Gastrocnemius medialis (tissue), 4 donors: ENCODE measurements at places on chromosomes 6 and 20.

- no peak for DNase-seq
These were observed 4.3 kb downstream of the TMEM30A start for GRCh38 chr6:75280131-75280855.

DNA sequence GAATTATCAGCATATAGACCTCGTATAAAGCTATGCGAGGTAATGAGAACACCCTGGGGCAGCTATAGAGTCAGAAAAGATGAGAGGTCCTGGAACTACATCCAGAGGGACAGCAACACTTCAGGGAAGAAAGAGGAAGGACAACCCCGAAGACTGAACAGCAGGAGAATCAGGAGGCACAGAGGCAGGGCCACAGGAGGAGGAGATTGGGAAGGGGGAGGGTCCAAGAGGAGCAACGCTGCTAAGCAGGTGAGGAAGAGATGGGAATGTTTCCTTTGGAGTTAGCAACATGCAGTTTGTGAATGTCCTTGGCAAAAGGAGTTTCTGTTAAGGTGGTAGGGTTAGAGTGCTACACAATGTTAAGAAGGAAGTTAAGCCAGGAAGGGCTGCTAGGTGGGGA is 79.5 kb upstream of the OLIG3 start:
- no peak for DNase-seq

GRCh38 chr20:44496976-44497375 is 21.3 kb downstream of the TTPAL start:
- DNase-seq = no peak

GRCh38 chr6:161204866-161205557 is 68.8 kb downstream of the AGPAT4 start:
- no peak for DNase-seq

- DNase-seq = no peak
These were observed 30.8 kb downstream of the SMLR1 start for GRCh38 chr6:130858054-130858453.

DNA sequence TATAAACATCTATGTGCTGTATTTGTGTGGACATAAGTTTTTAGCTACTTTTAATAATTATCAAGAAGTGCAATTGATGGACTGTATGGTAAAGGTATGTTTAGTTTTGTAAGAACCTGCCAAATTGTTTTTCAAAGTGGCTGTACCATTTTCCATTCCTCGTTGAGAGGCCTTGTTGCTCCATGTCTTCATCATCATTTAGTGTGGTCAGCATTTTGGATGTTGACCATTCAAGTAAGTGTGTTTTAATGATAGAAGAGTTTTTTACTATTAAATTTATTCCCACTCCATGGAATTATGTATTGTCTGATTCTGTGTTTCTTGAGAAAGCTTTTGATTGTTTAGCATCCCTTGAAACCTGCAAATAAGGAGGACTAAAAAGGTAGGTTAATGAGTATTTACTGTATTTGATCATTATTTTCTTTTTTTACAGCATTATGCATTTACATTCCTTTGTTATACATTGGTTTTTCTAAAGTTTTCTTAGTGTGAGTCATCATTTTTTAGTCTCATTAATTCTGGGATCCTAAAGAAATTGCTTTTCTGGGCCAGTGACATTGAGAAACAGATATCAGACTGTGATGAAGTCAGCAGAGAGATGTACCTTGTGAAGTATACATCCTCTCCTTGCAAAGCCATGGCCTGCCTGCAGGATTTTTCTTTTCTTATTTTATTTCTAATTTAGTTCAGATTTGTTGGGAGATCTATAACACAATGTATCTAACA is 312.8 kb upstream of the PTCHD4 start:
- DNase-seq = no peak

DNA sequence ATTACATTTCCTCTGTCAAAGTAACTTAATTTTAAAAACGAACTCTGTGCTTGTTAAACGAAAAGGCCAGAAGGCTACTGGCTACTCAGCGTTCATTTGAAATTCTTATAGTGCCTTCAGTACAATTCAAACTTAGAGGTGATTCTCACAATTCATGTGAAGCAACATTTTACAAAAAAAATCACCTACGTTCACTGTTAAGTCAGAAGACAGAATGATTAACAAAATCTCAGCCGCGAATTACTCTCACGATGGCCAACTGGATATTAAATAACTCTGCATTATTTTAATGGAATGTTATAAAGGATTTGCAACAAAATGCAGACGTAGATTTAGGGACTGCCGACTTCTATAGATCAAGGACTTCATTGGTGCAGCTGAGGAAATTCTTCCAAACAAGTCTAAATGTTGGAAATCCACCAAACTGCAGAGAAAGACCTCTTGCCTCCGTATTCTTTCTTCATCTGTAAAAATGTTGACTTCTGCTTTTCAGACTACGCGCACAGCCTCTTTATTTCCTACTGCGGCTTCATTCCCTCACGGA is 1.6 kb upstream of the QKI start:
- DNase-seq = no peak

GRCh38 chr6:169783971-169784820 is 32.8 kb downstream of the ERMARD start:
- DNase-seq = no peak

DNA sequence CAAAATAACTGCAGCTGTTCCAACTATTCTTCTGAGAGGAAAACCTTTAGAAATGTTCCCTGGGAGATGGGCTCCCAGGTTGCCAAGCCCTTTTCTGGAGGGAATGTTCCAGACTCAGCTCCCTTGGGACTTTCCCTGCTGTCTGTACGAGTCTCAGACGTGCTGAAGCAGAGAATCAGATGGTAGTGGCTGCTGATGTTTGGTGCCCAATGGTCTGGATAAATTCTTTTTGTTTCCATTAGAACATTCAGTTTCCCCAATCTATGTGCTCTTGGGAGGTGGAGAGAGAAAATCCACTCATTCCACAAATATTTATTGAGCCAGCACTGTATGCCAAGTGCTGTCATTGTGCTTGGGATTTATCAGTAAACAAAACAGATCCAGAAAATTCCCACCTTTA is 40.0 kb downstream of the SNHG17 start:
- DNase-seq = no peak

- DNase-seq = no peak
These were observed 59.2 kb downstream of the STMND1 start for GRCh38 chr6:17161076-17161475.

DNA sequence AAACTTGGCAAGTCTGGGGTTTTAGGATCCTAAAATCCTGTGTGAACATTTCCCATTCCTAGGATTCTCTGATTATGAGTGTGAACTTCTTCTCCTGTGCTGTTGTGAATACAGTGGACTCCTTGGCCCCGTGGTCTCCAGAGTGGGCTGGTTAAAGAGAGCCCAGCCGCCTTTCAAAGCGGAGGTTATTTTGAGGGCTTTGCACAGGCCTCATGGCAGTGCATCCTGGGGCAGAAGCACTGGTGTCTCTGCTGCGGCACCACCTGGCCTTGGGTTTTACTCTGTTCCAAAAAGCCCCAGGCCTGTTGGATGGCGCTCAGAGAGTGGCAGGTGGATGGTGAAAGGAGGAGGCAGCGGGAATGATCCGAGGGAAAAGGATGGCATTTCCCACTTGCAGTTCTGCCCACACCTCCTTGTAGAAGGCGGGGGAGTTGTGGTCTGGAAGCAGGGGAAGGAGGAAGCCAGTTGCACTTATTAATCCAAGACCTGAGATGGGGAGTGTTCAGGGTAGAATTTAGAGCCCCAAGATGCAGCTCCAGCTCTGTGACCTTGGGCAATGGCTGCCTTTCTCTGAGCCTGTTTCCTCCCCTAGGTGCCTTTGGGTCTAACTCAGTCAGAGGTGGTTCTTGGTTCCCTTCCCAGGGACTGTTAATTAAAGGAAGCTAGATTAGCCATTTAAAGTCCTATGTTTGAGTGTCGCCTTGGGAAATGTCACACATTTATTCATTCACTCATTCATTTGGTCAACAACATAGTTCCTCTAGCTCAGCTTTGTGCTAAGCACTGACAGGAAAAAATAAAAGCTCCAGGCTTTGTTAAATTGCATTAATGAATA is 22.4 kb downstream of the MMP24 start:
- no peak for DNase-seq

- DNase-seq = no peak
These were observed 21.9 kb upstream of the TAF8 start for GRCh38 chr6:42028234-42029061.

DNA sequence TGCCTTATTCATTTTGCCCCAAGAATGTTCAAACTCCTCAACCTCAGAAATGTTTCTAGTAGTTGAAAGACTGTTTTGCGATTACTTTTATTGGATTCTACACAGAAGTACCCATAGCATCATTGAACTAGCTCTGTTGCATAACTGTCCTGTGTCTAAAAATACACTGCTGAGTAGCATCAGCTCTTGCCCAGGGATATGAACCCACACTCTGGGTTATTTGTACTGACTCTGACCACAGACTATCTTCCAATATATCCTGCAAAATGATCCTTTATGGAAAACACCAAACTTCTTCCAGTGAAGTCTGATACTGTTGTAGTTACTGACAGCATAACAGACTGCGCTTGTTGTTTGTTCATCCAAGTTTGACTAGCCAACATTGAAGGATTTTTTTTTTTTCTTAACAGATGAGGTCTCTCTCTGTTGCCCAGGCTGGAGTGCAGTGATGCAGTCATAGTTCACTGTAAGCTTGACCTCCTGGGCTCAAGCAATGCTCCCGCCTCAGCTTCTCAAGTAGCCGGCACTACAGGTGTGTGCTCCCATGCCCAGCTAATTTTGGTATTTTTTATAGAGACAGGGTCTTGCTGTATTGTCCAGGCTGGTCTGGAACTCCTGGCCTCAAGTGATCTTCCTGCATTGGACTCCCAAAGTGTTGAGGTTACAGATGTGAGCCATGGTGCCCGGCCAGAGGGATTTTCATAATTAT is 49.9 kb downstream of the TULP4 start:
- no peak for DNase-seq

DNA sequence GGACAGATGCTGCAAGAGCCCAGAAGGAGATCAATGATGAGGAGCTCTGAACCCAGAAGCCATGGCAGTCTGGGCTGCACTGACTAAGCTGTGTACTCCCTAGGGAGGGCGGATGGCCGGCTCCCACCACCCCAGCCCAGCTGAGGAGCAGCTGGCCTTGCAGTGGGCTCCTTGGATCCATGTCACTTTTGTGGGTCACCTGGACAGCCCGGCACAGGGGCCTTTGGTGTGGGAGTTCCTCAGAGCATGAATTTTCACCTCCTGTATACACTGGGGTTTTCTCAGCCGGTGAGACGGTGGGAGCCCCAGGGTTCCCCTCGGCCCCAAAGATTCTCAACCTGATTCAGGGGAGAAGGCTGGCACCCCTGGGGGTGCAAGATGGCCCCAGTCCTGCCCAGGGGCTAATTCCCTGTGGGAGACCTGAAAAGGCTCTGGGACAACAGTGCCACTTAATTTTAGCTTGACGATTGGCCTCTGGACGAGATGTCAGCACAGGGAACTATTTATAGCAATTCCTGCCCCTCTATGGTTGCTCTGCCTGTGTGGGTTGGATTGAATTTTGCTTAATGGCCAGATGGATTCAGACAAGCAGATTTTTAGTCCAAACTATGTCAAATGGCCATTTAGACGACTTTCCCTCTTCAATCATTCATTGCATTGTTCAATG is 121.6 kb upstream of the PMEPA1 start:
- no peak for DNase-seq

DNA sequence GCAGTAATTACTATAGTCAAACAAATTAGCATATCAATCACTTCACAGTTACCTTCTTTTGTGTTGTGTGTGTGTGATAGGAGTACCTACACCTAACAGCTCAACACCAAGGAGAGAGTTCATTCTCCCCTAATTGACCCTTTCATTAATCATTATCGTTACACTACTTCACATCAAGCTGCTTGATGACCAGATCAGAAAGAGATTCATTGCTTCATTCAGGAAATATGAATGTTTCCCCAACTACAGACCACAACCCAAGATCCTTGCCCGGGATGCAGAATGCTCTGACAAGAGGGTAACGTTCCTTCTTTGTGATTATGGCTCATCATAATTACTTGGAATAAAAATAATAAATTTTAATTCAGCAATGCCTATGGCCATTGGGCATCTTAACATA is 132.7 kb downstream of the PKHD1 start:
- DNase-seq = no peak

- no peak for DNase-seq
These were observed 3.0 kb upstream of the SFTA2 start for GRCh38 chr6:30935018-30935417.

DNA sequence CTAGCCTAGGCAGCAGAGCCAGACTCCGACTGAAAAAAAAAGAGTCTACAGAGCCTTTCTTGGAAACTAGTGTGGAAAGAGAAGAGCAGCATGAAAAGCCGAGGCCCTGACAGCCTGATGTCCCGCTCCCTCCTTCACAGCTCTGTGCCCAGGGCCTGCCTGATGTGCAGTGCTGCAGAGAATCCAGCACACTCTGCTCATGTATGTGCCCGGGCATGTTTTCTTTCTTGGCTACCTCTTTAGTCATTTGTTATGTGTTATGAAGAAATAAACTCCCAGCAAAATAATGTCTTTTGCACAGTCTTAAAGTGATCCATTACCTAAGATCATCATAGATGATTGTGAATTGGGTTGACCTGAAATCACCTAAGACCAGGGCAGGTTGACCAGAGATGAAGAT is 78.1 kb upstream of the EZR start:
- DNase-seq = no peak

DNA sequence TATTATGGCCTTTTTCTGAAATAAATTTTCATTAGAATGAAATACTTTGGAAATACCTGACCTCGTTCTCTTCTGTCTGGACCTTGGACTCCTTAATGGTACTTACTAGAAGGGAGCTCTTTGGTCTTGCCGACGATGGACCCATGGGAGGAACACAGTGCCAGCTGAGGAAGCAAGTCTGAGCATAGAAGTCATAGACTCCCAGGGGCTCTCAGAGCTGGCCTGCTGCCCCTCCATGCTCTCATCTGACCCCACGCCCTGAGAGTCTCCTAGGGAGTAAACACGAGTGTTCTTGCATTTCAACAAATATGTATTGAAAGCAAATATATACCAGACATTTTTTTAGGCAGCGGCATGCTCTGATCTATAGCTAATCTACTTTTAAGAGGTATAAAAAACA is 87.8 kb downstream of the PLEKHG1 start:
- no peak for DNase-seq

DNA sequence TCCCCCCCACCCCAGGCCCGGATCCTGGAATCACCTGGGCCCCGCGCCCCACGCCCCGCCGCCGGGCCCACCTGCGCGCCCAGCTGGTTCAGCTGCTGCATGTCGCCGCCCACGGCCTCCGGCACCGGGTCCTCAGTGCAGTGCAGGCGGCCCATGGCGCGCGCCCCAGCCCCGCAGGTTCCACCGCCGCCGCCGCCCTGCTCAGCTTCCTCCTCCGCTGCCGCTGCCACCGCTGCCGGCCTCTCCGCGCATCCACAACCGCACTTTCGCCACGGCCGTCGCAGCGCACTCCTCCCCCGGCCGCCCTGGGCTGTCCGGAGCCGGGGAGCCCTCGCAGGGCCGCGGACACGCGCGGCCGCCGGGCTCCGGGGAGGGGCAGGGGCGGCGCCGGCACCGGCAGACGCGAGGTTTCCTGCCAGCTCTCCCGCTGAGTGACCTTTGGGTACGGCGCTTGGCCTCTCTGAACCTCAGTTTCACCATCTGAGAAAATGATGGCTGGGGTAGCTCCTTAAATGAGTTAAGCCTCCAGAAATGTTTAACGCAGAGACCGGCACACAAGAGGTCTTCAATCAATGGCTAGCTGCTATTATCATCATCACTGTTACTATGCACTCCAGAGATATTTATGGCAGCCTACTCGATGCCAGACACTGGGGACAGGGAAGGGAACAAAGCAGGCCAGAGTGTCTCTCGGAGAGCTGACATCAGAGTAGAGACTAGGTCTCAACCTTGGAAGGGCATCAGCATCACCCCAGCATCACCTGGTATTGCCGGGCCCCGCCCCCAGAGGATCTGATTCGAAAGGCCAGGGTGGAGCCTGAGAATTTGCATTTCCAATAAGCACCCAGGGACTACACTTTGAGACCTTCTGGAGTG is at the start of gene COMMD7:
TSS of gene COMMD7 (minus strand) at position 231 of the 876 bp plus-strand sequence. CDS start at position 155, 76 bp downstream.
- DNase-seq = peak; percentile 24

- no peak for DNase-seq
These were observed 65.5 kb downstream of the TSHZ2 start for GRCh38 chr20:53037621-53038020.
